Vagina (tissue), 2 donors: ENCODE measurements at places on chromosomes 6 and 20. TPM values are rescaled to one million over a fixed set of nuclear protein-coding genes. Genes with fewer than 3 reads are reported as not detected.

Gene MAP3K7
- total RNA-seq: 27.0 TPM

GRCh38 chr6:80163754-80164187 is 57.3 kb downstream of the BCKDHB start:
- no peak for DNase-seq

Gene RALGAPB
- total RNA-seq: 45.2 TPM

- DNase-seq: no peak
These were observed 163.9 kb downstream of the IBTK start for GRCh38 chr6:82083646-82084045.

GRCh38 chr20:62647521-62648317 is 5.4 kb downstream of the SLCO4A1 start:
- DNase-seq: no peak

Gene DZANK1
- 2.9 TPM for total RNA-seq

GRCh38 chr6:2877057-2877882 is 25.8 kb downstream of the SERPINB9 start:
- DNase-seq: no peak

- DNase-seq: no peak
These were observed 69.2 kb upstream of the TRAF3IP2 start for GRCh38 chr6:111674883-111675282.

DNA sequence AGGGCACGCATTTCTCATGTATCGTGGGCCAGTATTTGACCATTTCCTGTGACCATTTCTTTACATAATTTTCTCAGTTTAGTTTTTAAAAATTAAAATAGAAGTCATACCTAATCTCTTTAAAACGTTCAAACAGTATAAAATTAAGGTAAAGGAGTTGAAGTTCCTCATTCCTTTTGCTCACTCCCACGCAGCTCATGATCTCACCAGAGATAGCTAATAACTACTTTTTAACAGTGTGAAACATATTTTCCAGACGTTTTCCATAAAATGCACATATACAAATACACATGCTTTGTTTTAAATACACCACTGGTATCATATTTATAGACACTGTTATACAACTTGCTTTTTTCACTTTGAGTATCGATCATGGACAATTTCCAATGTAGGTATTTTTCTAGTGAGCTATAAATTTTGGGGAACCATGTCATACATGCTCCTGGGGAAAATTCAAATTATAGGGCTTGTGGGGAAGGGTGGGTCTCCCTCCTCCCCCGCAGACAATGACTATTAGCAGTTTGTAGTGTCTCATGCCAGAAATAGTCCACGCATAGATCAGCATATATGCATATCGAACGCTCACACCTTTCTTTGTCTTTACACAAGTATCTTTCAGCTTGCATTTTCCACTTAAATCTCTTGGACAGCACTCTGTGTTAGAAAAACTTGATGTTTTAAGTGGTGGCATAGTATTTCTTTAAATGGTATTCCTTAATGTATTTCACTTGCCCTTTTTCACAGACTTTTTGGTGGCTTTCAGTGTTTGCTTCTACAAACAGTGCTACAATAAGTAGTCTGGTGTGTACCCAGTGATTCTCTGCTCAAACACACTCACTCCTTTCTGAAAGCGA is 145.5 kb upstream of the ZNF217 start:
- no peak for DNase-seq

Gene MYL9
- total RNA-seq: 246 TPM

- DNase-seq: no peak
These were observed 13.0 kb downstream of the PIM1 start for GRCh38 chr6:37182736-37183590.

DNA sequence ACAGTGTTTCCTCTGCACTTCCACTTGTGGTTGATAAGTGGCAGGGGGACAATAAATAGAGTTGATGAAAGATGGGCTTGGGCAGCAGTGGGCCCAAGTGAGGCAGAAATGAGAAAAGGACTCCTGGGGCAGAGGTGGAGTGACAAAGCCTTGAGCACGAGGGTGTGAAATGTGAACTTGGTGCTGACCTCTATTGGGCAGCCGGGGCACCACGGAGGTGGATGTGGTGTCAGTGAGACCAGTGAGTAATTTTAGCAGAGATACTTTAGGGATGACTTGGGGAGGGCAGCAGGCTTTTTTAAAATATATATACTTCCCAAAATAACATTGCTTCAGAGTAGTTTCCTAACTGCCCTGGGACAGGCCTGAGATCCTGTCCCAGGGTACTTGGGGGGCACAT is 30.6 kb upstream of the MYLK2 start:
- DNase-seq: no peak

GRCh38 chr20:49312661-49313060 is 34.8 kb upstream of the ZNFX1 start:
- DNase-seq: no peak

GRCh38 chr20:62952968-62953838 is 694 bp downstream of the SLC17A9 start:
- DNase-seq: no peak

DNA sequence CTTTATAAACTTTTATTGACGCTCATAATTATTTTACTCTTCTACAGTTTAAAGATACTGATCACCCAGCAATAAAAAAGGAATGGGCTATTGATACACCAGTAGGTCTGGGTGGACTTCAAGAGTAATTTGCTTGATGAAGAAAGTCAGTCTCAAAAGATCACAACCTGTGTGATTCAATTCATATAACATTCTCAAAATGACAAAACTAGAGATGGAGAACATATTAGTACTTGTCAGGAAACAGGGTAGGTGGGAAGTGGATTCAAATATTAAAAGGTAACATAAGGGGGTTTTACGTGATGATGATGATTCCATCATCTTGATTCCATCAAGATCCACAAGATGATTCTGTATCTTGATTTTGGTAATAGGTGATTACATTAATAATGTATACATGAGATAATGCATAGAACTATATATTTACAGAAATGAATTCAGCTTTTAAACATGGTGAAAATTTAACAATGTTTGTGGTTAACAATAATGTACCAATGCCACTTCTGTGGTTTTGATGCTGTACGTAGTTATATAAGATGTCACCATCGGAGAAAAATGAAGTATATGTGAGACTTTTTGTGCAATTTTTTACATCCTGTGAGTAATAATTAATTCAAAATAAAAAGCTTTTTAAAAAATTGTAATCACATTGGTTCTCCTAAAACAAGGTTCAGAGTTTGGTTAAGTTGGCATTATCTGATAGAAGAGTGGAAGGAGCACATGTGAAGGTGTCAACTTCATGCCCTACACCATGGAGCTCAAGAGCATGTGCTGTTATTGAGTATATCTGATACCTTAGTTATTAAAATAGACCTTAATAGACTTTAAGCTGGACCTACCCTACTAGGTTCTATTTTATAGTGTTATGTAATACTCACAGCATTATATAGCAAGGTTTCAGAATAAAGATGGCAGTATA is 66.3 kb upstream of the DYNLRB1 start:
- no peak for DNase-seq

DNA sequence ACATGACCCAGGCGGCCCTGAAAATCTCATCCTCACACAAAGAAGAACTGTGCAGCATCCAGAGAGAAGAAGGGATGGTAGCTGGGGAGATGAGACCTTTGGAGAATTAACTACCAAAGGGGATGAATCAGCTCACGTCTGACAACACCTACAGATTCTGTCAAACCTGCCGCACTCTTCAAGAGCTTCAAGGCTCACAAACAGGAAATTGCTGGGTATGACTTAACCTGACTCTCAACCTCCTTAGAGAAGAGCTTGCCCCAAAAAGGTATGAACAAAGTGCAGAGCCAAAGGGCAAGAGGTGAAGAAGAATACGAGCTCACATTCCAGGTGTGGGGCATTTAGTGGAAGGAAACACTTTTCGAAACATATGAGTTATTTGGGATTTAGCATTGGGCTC is 139.8 kb downstream of the BACH2 start:
- no peak for DNase-seq

DNA sequence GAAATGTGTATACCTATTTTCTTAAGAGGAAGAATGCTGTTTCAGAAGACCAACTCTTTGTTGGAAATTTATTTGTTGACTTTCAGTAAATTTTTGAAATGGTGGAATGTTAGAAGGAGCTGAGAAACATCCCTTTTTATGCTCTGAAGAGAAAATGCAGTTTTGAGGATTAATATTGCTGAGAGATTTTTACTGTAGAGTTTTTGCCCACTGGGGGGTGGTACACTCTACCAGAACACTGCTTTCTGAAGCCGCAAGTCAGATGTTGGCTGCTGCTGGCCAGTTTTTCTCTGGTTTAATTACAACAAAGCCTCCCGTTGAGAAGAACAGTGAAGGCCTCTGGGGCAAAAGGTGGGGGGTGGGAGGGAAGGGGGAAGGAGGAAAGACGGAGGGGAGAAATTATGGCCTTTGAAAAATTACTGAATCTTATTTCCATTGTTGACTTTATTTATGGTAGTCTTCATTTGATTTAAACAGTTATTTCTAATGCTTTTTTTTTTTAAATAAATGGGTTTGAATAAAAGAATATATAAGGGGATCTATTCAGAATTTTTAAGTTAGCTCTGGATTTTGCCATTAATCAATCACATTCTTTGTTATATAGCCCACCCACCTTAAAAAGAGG is 3.0 kb downstream of the FLRT3 start:
- no peak for DNase-seq

DNA sequence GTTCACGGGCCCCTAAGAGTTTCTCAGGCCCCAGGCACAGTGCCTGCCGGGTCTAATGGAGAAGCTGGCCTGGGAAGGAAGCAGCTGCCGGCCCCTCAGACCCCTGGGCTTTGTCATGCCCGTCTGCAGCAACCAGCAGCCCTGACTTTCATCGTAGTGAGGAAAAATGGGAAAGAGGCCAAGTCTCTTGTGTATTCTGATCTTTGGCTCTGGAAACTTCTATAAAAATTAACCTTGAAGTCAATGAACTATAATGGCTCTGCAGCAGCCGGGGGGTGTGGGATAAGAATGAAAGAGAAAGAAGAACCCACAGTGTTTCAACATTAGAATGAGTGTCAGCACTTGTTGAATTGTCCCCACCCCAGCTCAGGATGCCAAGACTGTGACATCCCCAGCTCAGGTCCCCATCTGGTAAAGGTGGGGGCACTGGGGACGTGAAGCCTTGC is 12.9 kb downstream of the TGM2 start:
- DNase-seq: no peak

Gene TCF15
- not detected for total RNA-seq

DNA sequence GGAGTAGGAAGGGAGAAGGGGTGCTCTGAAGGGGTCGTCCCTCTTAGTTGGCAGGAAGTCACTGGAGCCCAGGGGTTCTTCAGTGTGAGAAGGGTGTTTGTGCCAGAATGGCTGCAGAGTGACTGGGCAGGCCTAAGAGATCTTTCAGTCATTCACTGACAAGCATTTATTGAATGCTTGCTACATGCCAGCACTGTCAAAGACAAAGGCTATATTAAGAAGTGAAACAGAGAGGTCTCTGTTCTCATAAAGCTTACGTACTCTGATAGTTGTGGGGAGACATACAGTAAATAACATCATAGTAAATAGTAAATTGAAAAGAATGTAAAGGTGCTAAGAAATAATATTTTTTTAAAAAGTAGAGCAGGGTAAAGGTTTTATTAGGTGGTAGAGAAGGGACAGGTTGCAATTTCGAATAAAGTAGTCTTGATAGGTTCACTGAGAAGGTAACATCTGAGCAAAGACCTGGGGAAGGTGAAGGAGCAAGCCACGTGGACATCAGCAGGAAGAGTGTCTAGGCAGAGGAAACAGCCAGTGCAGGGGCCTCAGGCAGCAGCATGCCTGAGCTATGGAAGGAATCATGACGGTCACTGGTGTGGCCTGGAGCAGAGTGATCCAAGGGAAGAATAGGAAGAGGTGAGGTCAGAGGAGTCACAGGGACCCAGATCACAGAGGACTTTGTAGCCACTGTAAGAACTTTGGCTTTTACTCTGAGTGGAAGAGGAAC is 36.3 kb upstream of the RNF8 start:
- DNase-seq: no peak

GRCh38 chr6:29527126-29527525 is 32.4 kb downstream of the UBD start:
- DNase-seq: no peak

- DNase-seq: no peak
These were observed 23.6 kb downstream of the PACRG start for GRCh38 chr6:162751211-162751859.
